Right lung (tissue), 10 donors: ENCODE measurements at places on chromosomes 7 and 10. TPM values are rescaled to one million over a fixed set of nuclear protein-coding genes. Genes with fewer than 3 reads are reported as not detected.

GRCh38 chr10:78162853-78163252 is 129.2 kb downstream of the RPS24 start:
- no peak for DNase-seq

Gene NACAD
- 10.5 TPM for polyA plus RNA-seq

DNA sequence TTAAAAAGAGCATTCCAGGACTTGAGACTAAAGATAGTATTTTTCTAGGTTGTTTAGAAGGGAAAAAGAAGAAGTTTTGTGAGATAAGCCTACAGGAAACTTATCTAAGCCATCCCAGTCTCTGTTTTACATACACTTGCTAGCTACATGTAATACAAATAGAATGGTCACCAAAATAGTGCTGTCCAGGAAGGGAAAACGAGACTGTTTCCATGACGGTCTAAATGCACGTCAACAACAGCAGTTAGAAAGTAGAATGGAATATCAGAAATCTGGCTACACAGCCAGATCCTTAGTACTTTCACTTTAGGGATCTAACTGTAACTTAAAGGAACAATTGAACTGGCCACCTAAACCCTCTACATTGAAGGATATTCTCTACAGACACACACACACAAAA is 117.6 kb downstream of the TSPAN12 start:
- peak; percentile 14 for DNase-seq

GRCh38 chr7:55432939-55433784 is 68.0 kb downstream of the LANCL2 start:
- DNase-seq: no peak

DNA sequence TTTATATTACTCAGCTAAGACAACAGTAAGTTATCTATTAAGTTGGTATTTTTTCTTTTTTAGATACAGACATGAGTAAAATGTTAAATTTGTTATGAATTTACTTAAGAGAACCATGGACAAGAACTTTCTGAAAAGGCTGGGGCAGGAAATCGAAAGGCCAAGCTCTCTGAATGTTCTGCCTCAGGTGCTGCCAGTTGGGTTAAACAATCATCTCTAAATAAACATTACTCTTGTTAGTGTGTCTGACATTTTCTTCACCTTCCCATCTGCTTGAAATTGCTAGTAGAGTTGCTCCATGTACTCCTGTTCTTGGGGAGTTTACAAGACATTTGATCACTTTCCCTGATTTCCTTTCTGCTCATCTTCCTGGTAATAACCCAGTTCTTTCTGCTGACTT is 87.5 kb downstream of the ANKRD7 start:
- DNase-seq: no peak

DNA sequence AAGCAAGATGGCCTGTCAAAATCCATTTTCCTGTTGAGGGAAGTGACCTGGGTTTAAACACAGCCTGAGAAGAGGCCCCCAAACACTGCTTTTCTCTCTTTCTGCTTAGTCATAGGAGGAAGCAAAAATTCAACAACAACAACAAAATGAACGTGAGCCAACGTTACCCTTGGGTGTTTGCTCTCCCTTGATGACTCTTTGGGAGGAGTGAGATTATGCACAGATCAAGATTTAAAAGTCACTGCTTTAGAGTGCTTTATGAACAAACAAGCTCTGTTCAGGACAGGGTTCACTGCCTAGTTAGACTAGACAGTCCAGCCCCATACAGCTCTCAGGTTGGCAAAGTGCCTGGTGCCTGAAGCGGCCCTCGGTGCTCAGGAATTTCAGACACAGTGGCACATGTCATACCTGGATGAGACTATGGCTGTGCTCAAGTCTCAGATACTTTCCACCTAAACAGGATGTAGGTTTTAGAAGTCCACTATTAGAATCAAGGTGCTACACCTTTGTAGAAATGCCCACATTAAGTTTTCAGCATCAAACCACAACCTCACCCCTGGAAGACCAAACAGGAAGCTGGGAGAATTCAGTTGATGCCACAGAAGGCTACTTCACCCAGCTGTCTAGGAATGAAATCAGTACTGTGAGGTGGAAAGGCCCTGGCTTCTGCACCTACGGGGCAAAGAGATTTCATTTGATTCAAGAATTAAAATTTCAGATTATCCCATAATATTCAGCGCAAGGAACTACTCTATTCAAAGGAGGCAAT is 38.7 kb downstream of the DENND11 start:
- no peak for DNase-seq

GRCh38 chr10:71921324-71922027 is 42.7 kb upstream of the CHST3 start:
- DNase-seq: peak; percentile 73

DNA sequence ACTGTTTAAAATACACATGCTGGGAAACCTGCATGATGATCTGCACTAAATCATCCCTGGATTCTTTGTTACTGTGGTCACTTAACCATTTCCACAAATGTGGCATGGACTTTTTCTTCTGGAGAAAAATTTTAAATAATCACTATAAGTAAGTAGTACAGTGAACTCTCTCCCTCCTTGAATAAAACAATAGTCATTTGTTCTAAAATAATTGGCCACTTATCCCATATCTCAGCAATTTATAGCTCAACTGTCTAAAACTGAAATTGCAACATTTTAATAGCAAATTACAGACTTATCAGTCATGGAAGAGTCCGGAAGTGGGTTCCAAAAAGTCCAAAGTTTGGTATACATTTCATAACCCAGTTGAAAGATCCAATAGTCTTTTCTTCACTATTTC is 90.9 kb downstream of the MTERF1 start:
- DNase-seq: no peak

GRCh38 chr10:116312548-116312947 is 11.7 kb upstream of the CCDC172 start:
- DNase-seq: no peak

Gene FOXI2
- polyA plus RNA-seq: not detected

- DNase-seq: no peak
These were observed 86.7 kb upstream of the PRKAR2B start for GRCh38 chr7:106957766-106958165.

DNA sequence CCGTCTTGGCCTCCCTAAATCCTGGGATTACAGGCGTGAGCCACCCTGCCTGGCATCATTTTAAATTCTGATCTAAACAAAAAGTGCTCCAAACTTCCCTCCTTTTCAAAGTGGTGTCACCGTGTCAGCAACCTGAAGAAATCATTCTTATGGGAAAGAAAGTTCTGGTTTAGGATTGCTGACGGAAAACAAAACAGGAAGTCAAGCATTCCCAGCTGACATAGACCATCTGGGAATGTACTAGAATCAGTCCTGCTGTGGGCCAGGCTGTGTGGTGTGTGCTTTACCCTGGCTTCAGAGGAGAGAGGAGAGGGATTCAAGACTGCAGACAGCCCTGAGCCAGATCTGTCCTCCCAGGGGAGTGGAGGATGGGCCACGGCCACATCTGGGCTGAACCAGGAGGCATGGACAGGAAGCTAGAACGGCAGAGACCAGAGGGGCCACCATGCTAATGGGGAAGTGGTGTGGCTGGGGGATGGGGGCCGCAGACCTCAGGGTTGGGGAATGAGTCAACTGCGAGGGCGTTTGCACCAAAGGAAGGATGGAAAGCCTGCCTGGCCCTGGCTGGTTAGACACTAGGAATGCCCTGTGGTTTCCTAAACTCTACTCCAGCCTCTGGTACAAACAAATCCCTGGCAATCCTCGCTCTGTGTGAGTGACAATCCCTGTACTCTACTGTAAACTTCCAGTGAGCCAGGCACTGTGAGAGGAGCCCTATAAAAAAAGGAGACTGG is 16.7 kb upstream of the CLIP2 start:
- DNase-seq: peak; percentile 78

DNA sequence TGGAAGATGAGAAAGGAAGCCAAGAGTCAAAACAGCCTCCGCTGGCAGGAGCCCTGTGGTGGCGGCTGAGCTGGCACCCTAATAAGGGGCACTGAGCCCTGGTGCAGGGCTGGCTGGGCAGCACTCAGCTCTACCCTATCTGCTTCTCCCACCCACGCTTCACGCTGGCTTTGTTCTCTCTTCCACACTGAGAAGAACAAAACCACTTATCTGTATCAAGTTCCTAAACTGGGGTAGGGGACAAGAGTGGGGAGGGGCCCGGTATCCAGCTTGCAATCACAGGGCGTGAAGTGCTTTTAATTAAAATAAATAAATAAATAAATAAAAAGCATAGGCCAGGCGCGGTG is 52.1 kb downstream of the FAM53B start:
- no peak for DNase-seq
